Right renal pelvis (tissue), 4 donors: ENCODE measurements at places on chromosomes 7 and 10. TPM values are rescaled to one million over a fixed set of nuclear protein-coding genes. Genes with fewer than 3 reads are reported as not detected.

GRCh38 chr10:120942806-120943413 lies 91.7 kb downstream of the WDR11 start:
- DNase-seq = peak; percentile 81

- DNase-seq = no peak
Observed at GRCh38 chr7:155487509-155488482, 29.9 kb downstream of the EN2 start.

GRCh38 chr7:92588561-92588960 lies 1.6 kb downstream of the FAM133B start:
- DNase-seq = no peak

GRCh38 chr10:29227201-29227600 lies 61.7 kb upstream of the LYZL1 start:
- DNase-seq = no peak

- no peak for DNase-seq
Observed at GRCh38 chr10:21681156-21681555, 147.1 kb downstream of the MLLT10 start.

GRCh38 chr10:62904281-62904875 lies 88.2 kb upstream of the EGR2 start:
- no peak for DNase-seq

DNA sequence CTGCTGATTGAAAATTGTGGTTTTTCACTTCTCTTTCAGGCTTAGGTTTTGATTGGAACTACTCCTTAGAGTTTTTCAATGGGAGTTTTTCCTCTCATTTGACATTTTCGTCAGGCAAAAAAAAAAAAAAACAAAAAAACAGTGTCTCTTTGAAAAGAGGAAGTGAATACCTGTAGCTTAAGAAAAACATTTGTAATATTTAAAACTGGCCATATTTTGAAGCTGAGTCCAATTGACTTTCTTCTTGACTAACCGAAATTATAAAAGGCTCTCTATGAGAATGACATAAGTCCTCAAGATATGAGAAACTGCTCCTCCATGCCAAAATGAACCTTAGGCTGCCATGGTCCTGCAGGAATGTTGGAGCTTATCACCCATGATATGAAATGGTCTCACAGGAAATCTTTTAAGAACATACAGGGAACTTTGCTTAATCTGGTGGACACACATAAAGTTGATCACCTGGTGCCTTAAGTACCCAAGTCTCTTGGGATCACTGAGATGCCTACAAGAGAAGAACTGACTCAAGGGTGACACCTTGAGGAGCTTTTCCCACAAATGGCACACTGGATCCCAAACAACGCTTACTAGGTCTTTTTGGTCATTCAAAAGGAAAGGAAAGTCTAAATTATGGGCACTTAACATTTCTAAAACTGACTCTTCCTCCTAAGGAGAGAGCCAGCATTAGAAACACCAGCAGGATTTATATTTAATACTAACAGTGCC lies 263.4 kb downstream of the CDC14C start:
- DNase-seq = no peak

ADCY1 gene
- 3.5 TPM for polyA plus RNA-seq

CALHM2 gene
- 15.0 TPM for polyA plus RNA-seq
